ENCODE measurements at places on chromosomes 11 and 22.

DNA sequence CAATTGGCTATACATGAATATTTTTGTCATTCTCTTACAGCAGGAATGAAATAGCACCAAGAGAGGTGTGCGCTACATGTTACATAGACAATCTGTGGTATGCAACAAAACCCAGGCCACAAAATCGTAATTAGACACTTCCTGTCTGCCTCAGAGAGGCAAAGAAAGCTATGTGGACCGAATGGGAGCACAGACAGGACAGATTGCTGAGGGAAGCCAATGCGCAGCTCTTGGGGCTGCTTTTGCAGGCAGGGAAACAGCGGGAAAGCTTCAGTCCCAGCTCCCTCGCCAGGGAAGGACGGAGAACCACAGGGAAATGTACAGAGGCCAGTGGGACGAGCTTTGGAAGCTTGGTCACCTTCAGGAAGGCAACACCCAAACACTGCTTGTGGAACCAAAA is 40.9 kb downstream of the SERPINH1 start:
- H3K4me1 ChIP-seq: no peaks in the 10 kb centered on the region
- no peak overlapping the region for H3K4me3 ChIP-seq
- no peaks in the 10 kb centered on the region for H3K36me3 ChIP-seq
- peaks cover 44% of the 10 kb centered on the region for H3K27me3 ChIP-seq

DNA sequence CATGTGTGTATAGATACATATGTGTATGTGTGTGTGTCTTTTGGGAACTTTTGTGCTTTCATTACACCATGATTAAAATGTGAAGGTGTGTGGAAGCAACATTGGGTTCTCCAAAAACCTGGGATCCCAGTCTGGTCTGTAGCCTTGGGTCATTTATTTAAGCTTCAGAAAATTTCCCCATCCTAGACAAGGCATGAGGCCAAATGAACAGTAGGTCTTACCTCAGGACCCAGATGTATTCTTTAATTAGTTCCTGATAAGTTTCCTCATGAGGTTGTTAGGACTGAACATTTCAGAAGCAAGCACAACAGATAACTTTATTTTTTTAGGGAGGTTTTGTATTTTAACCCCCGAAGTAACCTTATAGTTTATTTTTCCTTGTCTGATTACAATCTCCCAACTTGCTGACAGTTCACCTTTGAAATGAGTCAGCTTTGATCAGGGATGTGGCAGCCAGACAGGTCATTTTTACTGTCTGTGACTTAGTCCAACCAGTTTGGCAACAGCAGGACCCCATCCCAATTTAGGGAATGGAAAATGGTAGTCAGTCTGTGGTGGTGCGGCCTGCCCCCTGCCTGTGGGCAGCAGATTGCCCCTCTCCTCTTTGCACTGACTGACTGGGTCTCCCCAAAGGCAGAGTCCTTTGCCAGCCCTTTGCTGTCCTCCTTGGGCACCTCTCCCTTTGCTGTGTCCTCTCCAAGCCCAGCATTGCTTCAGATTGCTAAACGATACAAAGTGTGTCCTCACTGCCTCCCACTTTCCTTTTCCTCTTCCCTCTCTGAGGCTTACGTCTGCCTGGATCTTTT is 88.3 kb downstream of the NAV2 start:
- no peaks in the 10 kb centered on the region for H3K36me3 ChIP-seq
- no peaks in the 10 kb centered on the region for H3K27me3 ChIP-seq
- H3K4me1 ChIP-seq: no peaks in the 10 kb centered on the region

- H3K36me3 ChIP-seq: no peaks in the 10 kb centered on the region
- H3K27ac ChIP-seq: no peak overlapping the region
- no peaks in the 10 kb centered on the region for H3K4me1 ChIP-seq
- H3K27me3 ChIP-seq: peaks cover 3% of the 10 kb centered on the region
- no peak overlapping the region for H3K4me3 ChIP-seq
These were observed 73.3 kb upstream of the FAR1 start for GRCh38 chr11:13595166-13595565.

DNA sequence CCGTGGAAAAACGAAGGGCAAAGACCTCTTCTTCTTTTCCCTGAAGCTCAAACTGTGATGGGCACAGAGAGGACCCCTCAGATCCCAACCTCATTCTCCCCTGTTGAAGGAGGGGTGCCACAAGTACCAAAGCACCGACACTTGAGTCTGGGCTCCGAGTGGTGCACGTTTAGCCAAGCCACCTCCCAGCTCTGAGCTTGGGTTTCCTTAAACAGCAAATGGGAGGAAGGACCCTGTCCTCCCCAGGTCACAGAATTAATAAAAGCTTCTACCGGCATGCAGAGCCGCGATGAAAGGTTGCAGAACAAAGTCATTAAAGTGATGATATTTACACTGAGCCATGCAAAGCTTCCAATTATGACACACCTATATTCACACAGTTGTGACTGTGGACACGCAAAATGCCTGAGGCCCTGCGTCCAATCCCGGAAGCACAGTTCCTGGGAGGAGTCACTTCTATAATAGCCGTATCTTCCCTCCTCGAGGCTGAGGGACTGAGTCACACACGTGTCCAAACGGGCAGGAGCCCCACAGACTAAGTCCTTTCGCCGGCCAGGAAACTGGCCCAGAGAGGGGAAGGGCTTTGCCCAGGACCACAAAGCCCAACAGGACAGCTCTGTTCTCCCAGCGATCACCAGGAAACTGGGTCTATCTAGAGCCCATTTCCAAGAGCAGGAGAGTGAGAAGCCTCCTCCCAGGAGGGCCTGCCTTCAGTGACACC is 922 bp upstream of the CSNK1E start:
- peaks cover 42% of the 10 kb centered on the region for H3K4me1 ChIP-seq
- H3K27ac ChIP-seq: peak overlapping the region; percentile 63
- peaks cover 20% of the 10 kb centered on the region for H3K36me3 ChIP-seq
- peak overlapping the region; percentile 64 for H3K4me3 ChIP-seq

- H3K4me1 ChIP-seq: no peaks in the 10 kb centered on the region
- no peak overlapping the region for H3K4me3 ChIP-seq
- H3K27ac ChIP-seq: no peak overlapping the region
- DNase-seq: no peak
- no peaks in the 10 kb centered on the region for H3K27me3 ChIP-seq
- peaks cover 43% of the 10 kb centered on the region for H3K36me3 ChIP-seq
These were observed 12.3 kb downstream of the TOLLIP start for GRCh38 chr11:1297011-1297575.

GRCh38 chr11:100396266-100396665 is 290.8 kb upstream of the ARHGAP42 start:
- no peak for DNase-seq
- H3K27ac ChIP-seq: no peak overlapping the region
- H3K27me3 ChIP-seq: no peaks in the 10 kb centered on the region
- no peaks in the 10 kb centered on the region for H3K36me3 ChIP-seq
- H3K4me1 ChIP-seq: no peaks in the 10 kb centered on the region

DNA sequence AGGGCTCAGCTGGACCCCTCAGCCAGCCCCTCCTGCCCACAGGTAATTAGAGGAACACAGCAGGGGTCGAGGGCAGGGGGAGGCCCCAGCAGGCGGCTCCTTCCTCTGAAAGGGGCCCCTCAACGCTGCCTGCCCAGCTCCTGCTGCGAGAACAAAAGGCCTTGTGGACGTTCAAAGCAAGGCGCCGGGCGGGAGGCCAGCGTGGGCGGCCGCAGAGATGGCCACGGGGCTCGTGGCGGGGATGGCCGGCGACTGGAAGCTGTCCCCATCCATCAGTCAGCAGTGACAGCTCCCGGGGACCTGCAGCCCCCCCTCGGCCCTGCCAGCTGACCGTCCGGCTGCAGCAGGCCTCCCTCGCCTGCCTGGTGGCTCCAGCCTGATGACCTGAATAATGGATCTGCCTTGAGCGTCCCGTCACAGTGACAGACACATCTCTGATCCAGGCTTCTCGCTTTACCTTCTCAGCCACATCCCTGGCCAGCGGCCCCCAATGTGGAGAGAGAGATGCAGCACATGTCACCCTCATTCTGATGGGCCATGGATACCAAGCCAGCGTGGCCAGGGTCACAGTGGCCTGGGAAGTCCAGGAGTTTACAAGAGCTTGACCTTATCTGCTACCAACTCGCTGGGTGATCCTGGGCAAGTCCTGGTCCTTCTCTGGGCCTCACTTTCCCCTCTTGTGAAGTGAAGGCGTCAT is 159.3 kb downstream of the MN1 start:
- H3K36me3 ChIP-seq: no peaks in the 10 kb centered on the region
- peaks cover 12% of the 10 kb centered on the region for H3K27me3 ChIP-seq
- no peak overlapping the region for H3K27ac ChIP-seq
- no peaks in the 10 kb centered on the region for H3K4me1 ChIP-seq
- no peak overlapping the region for H3K4me3 ChIP-seq
- no peak for DNase-seq

All from DND-41 (cell line).